ENCODE measurements at places on chromosomes 4 and X. TPM values are rescaled to one million over a fixed set of nuclear protein-coding genes. Genes with fewer than 3 reads are reported as not detected.

Gene CSAG1
- total RNA-seq, result 0.25 TPM

Gene HTR2C
- total RNA-seq, result not detected

Gene CXorf65
- total RNA-seq, result not detected

Gene GLRB
- total RNA-seq, result 0.73 TPM

Gene NELFA
- 23.5 TPM for total RNA-seq

Gene CCDC110
- total RNA-seq, result not detected

Gene BRCC3
- total RNA-seq, result 23.4 TPM

Gene GRID2
- total RNA-seq, result not detected

Gene RHOXF2
- total RNA-seq, result not detected

Gene TSPAN7
- total RNA-seq, result 2.8 TPM

Gene CPE
- total RNA-seq, result 1.9 TPM

Gene GAGE12E
- not detected for total RNA-seq

Gene COL25A1
- not detected for total RNA-seq

Gene ZCCHC18
- total RNA-seq, result 0.17 TPM

Gene DCAF12L2
- total RNA-seq, result 0.05 TPM

Gene ABCE1
- 64.4 TPM for total RNA-seq

Gene DCAF4L1
- total RNA-seq, result 0.13 TPM

Gene MED14
- total RNA-seq, result 19.5 TPM

Gene EDNRA
- 0.58 TPM for total RNA-seq

Gene NDNF
- not detected for total RNA-seq

Gene PYURF
- 80.7 TPM for total RNA-seq
